ENCODE measurements at places on chromosomes 3 and 15. TPM values are rescaled to one million over a fixed set of nuclear protein-coding genes. Genes with fewer than 3 reads are reported as not detected.
A peak's percentile ranks its signal among the peaks of the same experiment; 100 is the strongest.

OXSR1 gene
- total RNA-seq = 20.3 TPM

HTR3E gene
- not detected for total RNA-seq

RHCG gene
- 0.43 TPM for total RNA-seq

ZBED2 gene
- total RNA-seq = not detected

TIPARP gene
- 17.1 TPM for total RNA-seq

DNA sequence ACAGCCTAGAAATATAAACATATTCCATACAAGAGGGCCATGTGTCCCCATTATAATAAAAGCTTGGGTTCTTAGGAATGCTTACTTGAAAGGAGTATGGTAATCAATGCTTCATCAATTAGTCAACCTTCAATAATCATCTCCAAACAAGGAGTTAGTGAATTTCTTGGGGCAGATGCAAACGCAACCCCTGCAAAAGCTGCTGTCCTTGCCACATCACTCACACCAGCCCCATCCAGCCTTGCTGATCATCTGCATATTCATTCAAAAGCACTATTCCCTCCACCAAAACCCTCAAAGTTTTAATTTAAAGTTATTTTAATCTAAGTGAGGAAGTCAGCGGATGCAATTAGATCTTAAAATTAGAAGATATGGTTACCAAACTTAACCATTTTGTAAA, 54.0 kb upstream of the VGLL4 start:
- DNase-seq = no peak

TPRG1 gene
- total RNA-seq = 10.5 TPM

- DNase-seq = no peak
These were observed at the start of gene ANKRD28 for GRCh38 chr3:15797642-15798303. Gene ANKRD28 (minus strand): TSS chr3:15797979. CDS start chr3:15796521, 1,458 bp downstream.

DNA sequence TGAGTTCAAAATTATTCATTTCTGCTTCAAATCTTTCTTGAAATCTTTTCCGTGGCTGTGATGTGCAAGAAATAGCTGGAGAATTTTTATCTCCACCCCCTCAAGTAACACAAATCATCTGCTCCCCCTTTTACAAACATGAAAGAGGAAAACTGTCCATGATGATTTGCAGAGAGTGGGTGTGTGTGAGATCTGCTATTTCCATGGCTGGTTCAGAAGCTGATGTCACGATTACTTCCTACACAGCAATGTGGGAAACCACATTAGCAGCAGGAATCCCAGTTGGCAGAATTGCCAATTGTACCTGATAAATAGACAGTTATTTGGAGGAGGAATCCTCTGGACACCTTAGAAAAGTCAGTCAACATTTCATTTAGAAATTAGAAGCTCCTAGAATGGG, 75.2 kb upstream of the GRM7 start:
- no peak for DNase-seq

CLDN11 gene
- 4.4 TPM for total RNA-seq

DNA sequence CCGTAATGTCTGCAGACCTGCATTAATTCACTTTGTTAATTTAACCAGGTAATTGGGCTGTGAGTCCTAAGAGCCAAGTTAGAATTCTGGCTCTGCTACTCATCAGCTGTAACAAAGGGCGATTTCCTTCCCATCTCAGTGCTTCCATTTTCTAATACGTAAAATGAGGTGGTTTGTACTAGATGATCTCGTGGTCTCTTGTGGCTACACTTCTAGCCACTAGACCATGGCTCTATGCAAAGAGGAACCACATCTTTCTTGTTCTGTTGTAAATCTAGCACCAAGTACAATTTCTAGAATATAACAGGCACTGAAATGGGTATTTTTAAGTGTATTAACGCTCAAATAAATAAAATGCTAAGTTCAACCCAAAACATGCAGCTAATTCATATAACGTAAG, 174.4 kb upstream of the THBS1 start:
- DNase-seq = no peak

- DNase-seq = peak; percentile 77
These were observed 58.3 kb downstream of the LRIG1 start for GRCh38 chr3:66442254-66443117.

GRCh38 chr3:171454041-171454440, 6.2 kb downstream of the TNIK start:
- no peak for DNase-seq

GRCh38 chr3:122758877-122759560, 34.6 kb downstream of the HSPBAP1 start:
- no peak for DNase-seq

LSAMP gene
- 0.22 TPM for total RNA-seq

CCDC39 gene
- total RNA-seq = not detected

ARPIN gene
- 8.1 TPM for total RNA-seq

DNA sequence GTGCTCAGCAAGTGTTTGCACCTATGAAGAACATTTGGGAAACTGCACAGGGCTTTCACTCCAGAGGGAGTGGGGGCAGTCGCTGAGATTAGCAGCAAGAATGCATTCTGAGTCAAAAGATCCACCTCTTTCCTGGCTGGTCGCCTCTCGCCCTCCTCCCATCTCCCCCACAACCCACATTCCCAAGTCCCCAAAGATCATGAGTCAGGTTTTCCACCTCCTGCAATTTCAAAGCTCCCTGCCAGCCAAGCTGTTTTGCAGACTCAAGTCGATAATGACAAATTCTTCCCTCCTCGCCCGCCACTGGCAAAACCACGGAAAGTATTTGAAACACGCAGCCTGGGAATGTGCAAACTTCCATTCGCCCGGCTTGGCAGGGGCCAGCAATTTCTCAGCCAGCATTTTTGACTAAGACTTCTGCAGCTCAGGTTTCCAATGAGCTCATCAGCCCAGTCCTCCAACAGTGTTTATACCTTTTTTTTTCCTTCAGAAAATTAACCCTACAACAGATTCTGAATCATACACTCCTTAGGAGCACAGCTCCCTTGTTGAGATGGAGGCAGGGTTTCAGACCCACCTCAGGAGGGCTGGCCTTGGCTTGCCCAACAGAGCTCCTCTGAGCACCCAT, 181.4 kb downstream of the SMAD6 start:
- DNase-seq = peak; percentile 67

IL17RE gene
- 4.6 TPM for total RNA-seq

PRSS50 gene
- total RNA-seq = 0.16 TPM

DNA sequence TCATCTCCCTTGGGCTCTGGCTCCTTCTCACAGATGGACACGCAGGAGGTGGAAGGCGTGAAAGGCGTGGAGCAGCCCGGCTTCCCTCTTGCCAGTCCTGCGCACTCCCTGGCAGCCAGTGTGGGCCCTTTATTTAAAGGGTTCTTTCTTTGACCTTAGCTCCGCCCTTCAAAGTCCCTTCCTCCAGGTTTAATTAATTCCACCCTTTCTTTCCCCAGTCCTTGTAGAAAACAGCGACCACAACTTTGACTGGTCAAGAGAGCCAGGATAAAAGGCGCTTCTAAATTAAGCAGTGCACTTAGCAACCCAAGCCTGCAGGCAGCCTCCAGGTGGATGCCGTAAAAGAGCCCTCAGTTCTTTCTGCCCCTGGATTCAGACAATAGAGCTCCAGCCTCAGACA, at the start of gene HDC:
Gene HDC, minus strand, starts transcription at position 107 of the 400 bp plus-strand sequence. Its CDS starts 103 bp downstream, at position 4.
- no peak for DNase-seq

DNA sequence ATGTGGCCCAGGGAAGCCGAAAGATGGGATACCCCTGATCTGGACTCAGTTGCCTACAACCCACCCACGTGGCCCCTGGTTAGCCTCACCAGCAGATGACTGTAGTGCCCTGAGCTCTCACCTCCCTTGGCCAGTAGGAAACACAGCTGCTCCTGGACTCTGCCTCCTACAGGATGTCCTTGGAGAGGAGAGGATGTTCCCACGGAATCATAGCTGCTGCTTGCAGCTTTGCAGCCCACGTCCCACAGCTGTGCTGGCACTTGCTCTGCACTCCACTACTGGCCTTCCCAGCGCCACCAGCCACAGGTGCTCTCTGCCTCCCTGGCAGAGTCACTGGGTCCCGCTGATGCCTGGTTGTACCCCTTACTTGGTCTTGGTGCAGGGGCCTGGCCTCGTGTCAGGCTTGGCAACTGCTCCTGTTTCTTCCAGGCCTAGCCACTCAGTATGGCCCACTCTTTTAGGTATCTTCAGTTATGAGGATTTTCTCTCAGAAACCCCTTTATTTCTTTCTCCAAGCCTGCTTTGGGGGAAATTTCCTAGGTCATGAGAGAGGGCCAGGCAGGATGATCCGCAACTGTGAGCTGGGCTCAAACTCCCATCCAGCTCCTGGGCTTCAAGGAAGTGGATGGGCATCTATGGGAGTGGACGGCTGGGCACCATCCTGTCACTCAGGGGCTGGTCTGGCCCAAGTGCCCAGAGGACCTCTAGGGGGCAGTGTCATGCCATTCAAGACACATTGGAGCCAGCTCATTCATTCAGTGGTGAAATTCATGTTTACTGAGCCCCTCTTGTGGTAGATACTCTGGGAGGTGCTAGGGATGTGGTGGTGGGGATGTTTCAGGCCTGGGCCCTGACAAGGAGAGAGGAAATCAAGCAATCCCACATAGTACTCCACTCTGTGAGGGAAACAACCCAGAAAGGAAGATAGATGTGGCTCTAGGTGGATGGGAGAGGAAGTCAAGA, 16.2 kb upstream of the VILL start:
- DNase-seq = peak; percentile 69

GRCh38 chr15:79310985-79311900, at the start of gene TMED3:
Gene TMED3 (plus strand): TSS chr15:79311112. CDS start chr15:79311250, 138 bp downstream.
- DNase-seq = peak; percentile 62

- no peak for DNase-seq
These were observed 1.7 kb downstream of the KLHL25 start for GRCh38 chr15:85792912-85793590.

PROS1 gene
- 157 TPM for total RNA-seq

DNA sequence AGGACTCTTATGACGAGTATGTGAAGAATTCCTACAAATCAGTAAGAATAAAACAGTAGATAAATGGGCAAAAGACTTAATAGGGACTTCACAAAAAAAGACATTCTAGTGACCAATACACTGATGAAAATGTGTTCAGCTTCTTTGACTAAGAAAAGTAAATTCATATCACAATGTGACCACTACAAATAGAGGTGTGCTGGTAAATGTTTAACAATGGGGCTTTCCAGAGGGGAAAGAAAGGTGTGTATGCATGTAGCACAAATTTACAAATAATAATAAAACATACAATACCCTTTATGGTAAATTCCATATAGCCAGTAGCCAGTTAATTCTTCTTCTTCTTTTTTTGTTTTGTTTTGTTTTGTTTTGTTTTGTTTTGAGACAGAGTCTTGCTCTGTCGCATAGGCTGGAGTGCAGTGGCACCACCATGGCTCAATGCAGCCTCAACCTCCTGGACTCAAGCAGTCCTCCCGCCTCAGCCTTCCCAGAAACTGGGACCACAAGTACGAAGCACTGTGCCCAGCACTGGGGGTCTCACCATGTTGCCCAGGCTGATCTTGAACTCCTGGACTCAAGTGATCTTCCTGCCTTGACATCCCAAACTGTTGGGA, 17.5 kb upstream of the NMD3 start:
- DNase-seq = no peak

GRCh38 chr3:100682056-100682853, 27.0 kb upstream of the TFG start:
- peak; percentile 62 for DNase-seq

DNA sequence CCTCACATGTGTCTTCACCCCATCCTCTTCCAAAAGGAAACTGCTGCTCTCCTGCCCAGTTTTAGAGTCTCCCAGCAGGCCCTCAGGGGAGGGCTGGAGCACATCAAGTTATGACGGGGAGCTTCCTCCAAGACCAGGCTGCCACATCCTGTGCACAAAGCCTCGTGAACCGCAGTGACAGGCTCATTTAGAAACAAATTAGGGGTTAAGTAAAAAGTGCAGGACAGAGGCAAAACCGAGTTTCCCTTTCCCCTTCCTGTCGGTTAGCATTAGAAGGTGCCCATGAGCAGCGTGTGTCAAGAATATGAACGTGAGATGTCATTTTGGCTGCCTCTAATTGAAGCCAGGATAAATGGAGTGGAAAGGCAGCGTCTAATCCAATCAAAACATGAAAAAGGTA, 199.7 kb downstream of the ARRDC4 start:
- DNase-seq = no peak

- no peak for DNase-seq
These were observed 175.1 kb upstream of the PLSCR5 start for GRCh38 chr3:146780251-146780650.

LSG1 gene
- total RNA-seq = 23.2 TPM

ARL8B gene
- total RNA-seq = 33.1 TPM

- no peak for DNase-seq
These were observed 17.0 kb downstream of the PCYT1A start for GRCh38 chr3:196270499-196270898.

DNA sequence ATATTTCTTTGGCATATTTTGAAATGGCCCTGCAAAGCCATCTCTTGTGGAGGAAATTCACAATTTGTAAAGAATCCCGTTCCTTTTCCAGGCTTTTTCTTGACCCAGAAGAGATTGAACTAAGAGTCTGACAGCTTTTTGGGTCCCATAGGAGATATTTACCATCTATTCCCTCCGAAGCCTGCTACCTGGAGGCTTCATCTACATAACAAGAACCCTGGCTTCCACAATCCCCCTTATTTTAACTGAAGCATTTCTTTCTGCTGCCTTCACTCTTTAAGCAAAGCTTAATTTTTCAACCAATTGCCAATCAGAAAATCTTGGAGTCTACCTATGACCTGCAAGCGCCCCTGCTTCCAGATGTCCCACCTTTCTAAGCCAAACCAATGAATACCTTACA, 248.1 kb upstream of the GADL1 start:
- DNase-seq = no peak

DNA sequence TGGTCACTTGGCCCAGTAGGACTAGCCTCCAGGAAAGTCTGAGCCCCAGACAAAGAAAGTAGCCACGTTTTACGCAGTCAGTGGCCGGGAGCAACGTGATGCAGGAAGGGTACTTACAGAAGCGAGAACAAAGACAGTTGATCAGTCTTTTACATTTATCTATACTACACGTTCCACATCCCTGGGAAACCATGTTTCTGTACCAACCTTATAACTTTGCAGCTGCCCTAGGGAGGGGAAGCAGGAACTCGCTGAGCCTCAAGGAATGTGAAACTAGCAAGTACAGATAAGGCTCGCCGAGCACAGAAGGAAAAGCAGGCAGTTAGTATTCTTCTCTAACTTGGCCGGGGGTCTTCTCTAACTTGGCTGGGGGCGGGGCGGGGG, 3.4 kb upstream of the KNL1 start:
- no peak for DNase-seq

TMC3 gene
- total RNA-seq = not detected

All from right lobe of liver (tissue), 6 donors.